ENCODE measurements at places on chromosomes 11 and 22. TPM values are rescaled to one million over a fixed set of nuclear protein-coding genes. Genes with fewer than 3 reads are reported as not detected.

Gene SMIM35
- total RNA-seq: 0.46 TPM

Gene IGLL1
- total RNA-seq: not detected

Gene OR52B4
- not detected for total RNA-seq

Gene TIMP3
- 29.4 TPM for total RNA-seq

Gene AIFM3
- 0.81 TPM for total RNA-seq

Gene NAALAD2
- 17.3 TPM for total RNA-seq

Gene MPEG1
- 1.3 TPM for total RNA-seq

Gene GPHA2
- total RNA-seq: 0.76 TPM

Gene GAS2
- total RNA-seq: 2.6 TPM

Gene ST14
- total RNA-seq: 0.09 TPM

Gene RBFOX2
- 198 TPM for total RNA-seq

Gene PNPLA5
- total RNA-seq: not detected

Gene SMDT1
- total RNA-seq: 8.9 TPM
